IPS DF 19.7 (cell line): ENCODE measurements at places on chromosomes 2 and 18.

DNA sequence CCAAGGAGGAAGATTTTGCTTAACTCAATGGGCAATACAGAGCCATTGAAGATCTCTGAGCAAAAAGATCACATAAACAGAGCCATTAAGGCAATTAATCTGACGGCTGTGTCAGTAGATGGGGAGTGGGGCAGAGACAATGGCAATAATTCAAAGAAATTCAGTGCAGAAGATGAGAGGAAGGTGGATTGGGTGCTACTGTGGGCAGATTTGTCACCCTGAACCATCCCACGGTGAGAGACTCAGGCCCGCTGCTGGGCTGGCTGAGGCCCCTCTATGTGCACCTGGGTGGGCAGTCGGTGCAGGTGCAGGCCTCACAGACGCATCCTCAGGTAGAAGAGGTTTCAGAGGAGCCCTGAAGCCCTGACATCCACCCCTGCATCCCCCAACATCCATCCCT lies 458.6 kb downstream of the EIPR1 start:
- no peak for DNase-seq

DNA sequence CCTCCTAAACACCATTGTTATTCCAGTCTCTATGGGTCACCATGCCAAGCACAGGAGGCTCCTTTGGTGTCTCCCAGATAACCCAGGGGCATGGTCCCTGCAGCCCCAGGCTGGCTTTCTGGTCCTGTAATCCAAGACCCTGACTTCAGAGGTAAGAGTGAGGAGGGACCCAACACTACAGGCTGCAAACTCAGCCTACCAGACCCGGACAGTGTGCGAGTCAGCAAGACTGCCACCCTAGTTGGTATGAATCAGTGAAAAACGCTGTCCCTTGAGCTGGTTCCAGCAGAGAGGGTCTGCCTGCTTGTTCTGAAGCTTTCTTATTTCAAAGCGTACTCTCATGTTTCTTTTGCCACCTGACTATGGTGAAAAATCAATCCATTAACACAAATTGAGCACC lies 47.6 kb upstream of the ZFP36L2 start:
- no peak for DNase-seq

- DNase-seq, result no peak
These were observed 5.2 kb downstream of the FHOD3 start for GRCh38 chr18:36302676-36303075.

- DNase-seq, result no peak
These were observed 11.2 kb downstream of the ATP6V1B1 start for GRCh38 chr2:70946832-70947442.

DNA sequence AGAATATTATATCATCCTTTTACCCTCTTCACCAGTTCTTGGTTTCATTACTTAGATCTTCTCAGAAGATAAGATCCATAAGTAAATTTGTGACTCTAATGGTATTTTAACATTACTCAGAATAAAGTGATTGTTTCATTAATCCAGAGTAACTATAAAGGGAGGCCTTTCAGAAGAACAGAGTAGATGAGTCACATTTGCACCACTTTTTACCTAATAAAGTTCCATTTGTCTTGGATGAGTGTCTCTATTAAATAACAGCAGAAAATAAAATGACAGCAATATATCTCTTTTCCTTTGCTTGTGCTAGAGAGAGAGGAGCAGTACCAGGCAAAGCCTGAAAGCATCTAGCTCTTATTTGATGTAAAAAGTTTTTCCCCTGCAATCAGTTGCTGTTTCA lies 926.5 kb upstream of the CNTNAP5 start:
- DNase-seq, result no peak
